IPS DF 6.9 (cell line): ENCODE measurements at places on chromosomes 16 and 17.

DNA sequence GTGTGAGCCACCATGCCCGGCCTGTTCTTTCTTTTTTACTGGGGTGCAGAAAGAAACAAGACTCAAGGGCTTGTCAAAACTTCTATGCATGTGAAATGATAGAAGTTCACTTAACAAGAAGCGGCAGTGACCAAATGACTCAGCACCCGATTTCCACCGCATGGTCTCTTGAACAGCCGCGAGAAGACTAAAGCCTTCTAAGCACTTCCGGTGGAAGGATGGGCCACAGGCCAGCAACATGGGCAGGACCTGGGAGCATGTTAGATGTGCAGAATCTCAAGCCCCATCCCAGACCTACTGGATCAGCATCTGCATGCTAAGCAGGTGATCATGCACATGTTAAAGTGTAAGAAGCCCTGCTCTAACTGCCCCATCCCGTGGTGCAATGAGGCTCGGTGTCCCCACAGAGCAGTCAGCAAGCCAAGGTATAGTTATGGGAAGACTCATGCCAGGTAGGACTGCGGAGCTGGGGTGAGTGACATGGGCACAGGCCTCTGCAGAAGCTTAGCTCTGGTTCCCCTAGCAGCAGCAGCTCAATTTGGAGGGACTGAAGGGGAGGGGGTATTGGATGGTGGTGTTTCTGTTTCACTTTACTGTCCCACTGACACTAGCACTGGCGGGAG is 88.5 kb upstream of the HNF1B start:
- no peak for DNase-seq

DNA sequence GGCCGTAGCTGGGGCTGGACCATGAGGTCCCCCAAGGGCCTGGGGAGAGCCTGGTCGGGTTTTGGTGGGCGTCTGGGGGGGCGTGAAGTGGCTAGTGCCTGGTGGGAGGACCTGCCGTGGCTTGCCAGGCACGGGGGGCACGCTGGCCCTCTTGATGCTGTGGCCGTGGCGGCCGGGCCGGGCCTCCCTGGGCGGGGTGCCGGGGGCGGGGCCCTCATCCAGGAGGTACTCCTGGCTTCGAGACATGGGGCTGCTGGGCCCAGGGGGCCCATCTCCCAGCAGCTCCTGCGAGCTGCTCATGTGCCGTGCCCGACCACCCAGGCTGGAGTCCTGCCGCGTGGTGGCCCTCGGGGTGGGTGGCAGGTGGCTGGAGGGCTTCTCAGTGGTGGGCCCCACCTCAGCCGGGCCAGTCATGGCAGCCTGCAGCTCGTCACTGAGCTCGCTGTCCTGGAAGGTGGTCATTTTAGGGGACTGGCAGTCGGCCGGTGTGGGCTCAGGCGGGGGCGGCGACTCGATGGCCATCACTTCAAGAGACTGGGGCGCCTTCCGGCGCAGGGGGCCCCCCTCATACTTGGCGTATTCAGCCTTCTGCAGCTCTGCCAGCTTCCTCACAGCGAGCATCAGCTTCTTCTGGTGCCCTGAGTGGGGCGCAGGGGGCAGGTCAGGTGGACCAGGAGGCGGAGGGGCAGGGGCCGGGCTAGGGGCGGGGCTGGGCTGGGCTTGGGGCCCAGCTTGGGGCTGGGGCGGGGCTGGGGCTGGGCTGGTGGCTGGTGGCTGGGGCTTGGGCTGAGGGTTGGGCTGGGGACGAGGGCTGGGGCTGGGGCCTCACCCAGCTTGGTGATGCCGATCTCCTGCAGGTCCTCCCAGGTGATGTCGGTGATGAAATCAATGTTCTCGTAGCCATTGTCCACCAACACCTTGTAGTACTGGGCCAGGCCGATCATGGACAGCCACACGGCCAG is 15.2 kb downstream of the CASKIN1 start:
- no peak for DNase-seq

DNA sequence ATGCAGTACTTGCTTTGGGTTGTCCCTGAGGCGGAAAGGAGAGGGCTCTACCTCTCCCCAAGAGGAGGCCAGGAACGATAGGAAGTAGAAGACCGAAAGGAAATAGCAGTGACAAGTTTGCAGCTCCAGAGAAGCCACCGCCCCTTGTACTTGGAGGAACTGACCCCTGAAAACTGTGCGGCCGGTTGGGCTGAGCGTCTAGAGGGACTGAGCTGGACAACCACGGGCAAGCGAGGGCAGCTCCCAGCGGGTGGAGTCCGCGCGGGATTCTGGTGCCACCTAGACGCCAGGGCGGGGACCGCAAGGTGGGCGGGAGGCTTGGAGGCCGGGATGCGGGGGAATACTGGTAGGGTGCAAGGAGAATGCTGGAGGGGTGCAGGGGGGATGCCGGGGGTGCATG is 1.3 kb upstream of the SLC6A4 start:
- no peak for DNase-seq

DNA sequence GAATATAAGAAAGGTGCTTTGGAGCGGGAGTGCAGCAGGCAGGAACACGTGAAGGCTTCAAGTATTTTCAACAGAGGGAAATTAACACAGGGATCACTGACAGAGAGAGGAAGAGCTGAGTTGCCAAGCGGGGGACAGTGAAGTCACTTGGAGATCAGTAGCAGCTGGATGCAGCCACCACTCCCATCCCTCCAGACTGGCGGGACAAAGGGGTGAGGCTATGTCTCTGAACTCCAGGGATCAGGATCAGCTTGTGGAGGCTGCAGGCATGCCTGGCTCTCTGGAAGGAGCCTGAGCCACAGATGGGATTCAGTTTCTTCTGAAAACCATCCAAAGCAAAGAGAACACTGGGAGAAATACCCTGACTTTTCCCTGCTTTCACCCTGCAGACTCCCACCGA is 113.7 kb upstream of the IRX3 start:
- no peak for DNase-seq

- DNase-seq: no peak
Measured at GRCh38 chr16:60642956-60643355, 1393.3 kb downstream of the CDH8 start.

- DNase-seq: no peak
Measured at GRCh38 chr17:81403671-81404534, 8.6 kb downstream of the BAHCC1 start.

GRCh38 chr16:77353587-77354263 is 81.1 kb downstream of the ADAMTS18 start:
- no peak for DNase-seq

- DNase-seq: no peak
Measured at GRCh38 chr17:36673637-36674277, 72.4 kb downstream of the MRM1 start.

GRCh38 chr17:30401097-30401496 is 22.4 kb downstream of the CPD start:
- no peak for DNase-seq

DNA sequence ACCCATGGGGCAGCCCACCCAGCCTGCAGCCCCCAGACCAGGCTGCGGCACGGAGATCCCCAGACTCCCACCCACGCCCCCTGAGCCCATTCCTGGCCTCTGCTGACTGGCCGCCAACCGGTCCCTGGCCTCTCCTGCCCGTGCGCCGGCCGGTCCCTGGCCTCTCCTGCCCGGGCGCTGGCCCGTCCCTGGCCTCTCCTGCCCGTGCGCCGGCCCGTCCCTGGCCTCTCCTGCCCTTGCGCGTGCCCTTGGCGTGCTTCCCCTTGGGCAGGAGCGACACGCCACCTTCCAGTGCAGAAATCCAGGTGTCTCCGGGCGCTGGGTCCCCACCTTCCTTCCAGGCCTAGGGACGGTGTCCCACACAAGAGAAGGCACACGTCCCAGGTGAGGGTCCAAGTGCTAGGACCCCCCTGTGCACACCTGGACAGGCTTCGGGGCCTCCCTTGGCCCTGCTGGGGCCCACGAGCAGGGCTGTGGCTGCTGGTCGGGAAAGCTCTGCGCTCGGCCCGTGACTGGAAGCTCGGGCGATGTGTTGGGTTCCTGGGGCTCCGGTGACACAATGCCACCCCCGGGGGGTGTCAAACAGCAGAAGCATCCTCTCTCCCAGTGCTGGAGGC is 21.4 kb upstream of the CACNA1H start:
- DNase-seq: no peak

GRCh38 chr17:18332909-18333489 is 17.9 kb downstream of the SMCR8 start:
- no peak for DNase-seq

DNA sequence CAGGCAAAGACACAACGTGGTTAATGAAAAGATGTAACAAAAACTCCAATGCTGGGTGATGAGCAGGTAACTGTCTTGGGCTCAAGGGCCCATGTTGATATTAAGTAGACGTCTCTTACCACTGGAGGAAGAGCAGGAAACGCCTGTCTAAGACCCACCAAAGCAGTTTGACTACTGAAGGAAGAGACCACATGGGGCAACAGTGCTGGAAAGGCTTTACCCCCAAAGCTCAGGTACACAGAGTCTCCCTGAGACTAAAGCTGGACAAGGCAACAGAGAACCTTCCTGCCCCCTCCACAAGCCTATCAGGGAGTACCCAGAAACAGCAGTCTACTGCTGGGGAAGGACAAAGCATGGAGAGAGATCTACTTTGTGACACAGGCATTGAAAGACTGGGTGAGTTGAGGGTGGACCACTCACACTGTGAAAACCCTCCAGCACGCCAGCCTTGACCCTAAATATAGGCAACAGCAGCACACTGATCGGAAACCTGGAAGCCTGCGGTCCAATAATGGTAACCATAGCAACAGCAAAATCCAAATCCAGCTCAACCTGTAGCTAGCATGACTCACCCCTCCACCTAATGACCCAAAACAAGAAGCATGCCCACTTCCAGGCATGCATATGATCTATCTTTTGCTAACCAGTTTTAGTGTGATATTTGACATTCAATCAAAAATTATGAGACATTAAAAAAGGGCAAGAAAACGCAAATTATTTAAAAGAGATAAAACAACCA is 270.5 kb upstream of the SDK2 start:
- no peak for DNase-seq

DNA sequence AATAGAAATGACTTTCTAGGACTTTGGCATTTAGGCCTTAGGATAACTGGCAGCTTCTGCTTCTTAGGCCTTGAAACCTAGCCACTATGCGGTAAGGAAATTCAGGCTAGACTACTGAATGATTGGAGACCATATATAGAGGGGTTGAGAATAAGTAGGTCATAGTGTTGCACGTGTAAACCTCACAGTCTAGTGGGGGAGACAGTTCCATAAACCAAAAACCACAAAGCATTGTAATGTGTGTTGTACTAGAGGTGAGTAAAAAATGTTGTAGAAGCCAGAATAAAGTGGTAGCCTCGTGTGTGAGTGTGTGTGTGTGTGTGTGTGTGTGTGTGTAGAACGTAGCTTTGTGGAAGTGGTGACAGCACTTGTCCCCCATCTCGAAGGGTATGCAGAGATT is 188.5 kb downstream of the MAP2K6 start:
- DNase-seq: no peak

GRCh38 chr16:85458968-85459367 is 154.2 kb upstream of the GSE1 start:
- DNase-seq: no peak

DNA sequence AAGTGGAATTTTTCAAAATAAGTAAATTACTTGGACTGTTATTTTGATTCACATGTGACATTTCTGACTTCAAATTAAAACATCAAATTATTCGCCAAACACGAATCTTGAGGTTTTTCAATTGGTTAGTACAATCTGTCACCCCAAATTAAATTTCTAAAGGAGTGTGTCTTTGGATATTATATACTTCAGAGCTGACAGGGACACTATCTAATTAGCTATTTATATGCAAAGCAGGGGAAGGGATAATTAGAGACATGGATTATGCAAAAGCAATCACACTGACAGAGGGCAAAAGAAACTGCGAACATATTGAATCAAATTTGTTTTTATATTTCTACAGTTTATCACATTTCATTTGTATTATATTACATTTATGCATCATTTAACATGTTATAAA is 433.0 kb downstream of the KIF2B start:
- DNase-seq: no peak

- DNase-seq: no peak
Measured at GRCh38 chr17:39213852-39214251, 11.9 kb downstream of the STAC2 start.

GRCh38 chr17:29909236-29910003 is 20.6 kb downstream of the SSH2 start:
- DNase-seq: no peak

DNA sequence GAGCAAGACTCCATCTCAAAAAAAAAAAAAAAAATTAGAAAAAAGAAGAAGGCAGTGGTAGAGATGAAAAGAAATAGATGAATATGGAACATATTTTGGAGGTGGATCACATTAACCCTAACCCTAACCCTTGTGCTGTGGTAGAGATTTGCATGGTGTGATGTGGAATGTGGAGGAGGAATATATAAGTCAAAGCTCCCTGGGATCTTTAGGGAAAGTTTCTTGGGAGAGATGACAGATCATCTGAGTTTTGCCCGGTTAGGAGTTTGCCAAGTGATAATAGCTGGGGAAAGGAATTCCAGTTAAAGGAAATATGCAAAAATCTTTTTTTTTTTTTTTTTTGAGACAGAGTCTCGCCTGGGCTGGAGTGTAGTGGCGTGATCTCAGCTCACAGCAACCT is 13.0 kb upstream of the BLMH start:
- no peak for DNase-seq

DNA sequence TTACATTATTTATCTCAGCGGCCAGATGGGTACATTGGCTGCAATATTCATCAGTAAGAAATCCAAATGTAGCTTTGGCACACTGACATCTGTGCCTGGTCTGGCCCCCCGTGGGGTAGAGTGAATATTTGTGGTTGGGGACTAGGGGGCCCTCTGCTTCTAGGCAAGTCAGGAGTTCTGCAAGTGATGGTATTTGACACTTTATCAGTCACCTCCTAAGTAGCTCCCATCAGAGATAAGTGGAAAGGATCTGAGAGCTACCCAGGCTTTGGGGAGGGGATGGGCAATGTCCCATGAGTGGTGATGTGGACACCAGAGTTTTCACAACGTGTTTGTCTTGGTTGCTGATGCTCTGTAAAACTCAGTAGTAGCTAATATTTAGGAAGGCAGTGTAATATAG is 609.9 kb upstream of the RBFOX1 start:
- DNase-seq: no peak
